ENCODE measurements at places on chromosomes 7 and 10.

- no peak for DNase-seq
These were observed 15.0 kb downstream of the HTRA1 start for GRCh38 chr10:122476333-122476695.

- no peak for DNase-seq
These were observed 251.0 kb upstream of the MTPN start for GRCh38 chr7:136228171-136228570.

DNA sequence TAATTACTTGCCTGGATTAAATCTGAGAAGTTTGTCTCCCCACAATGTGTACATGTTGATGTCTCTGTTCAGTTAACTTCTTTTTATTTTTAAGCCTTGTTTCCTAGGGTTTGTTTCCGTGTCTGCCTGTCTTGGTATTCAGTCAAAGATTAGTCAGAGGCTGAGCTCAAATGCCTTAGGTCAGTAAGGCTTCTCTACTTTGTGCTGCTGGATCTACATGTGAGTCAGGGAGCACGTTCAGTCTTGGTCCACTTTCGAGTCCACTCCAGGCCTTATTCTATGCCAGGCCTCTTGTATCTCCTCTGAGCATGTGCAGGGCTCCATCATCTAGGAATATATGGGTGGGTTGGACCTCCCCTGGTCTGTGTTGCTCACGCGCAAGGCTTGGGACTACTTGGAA lies 93.3 kb upstream of the FZD8 start:
- DNase-seq: no peak

- no peak for DNase-seq
These were observed 53.0 kb upstream of the SEMA3A start for GRCh38 chr7:84247591-84247990.

DNA sequence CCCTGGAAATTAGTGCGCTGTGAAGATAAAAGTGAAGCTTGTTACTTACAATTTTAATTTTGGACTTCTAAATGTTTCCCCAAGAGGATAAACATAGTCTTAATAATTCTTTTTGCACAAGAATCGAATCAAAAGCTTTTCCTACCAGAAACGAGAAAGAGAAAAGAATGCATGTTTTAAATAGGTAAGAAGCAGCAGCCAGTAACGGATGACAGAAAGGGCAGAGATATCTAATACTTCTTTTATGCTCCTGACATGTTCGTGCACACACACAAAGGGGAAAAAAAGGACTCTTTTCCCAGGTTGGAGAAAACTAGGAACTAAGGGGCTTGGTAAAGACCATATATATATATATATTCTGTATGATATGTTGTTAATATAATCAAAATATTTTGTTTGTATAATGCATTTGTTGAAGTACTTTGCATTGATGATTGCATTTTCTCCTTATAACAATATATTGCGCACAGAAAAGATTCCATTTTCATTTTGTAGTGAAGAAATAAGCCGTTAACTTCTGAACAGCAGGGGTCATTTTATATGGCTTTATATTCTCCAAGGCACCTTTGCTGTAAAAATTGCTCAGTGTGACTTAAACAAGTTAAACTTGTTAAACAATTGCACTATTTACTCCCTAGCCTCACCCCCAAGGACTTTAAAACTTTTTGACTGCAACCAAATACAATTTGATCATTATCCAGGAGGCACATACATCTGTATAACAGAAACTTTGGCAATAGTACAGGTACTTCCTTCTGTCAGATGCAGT lies 2.2 kb downstream of the PRKAR2B start:
- no peak for DNase-seq

DNA sequence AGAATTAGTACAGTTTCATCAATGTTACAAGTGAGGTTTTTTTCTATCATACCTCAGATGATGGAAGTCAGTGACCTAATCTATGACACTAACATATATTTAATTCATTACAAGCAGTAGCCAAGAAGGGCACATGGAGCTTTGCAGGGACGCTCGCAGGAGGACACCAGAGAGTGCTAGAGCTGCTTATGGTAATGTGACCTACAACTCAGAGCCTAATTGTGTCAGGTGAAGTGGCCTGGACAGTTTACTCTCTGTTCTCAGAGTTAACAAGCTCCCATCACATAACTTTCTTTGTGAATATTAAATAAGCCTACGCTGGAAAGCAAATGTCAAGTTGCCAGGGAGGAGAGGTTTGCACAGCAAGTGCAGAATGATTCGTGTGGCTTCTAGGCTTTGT lies 11.6 kb upstream of the CNNM2 start:
- no peak for DNase-seq

GRCh38 chr10:21808550-21808949 lies 195.0 kb downstream of the DNAJC1 start:
- no peak for DNase-seq

- no peak for DNase-seq
These were observed 15.6 kb upstream of the MKRN1 start for GRCh38 chr7:140494867-140495266.

GRCh38 chr10:102421757-102422512 lies 1.3 kb downstream of the FBXL15 start:
- DNase-seq: no peak

DNA sequence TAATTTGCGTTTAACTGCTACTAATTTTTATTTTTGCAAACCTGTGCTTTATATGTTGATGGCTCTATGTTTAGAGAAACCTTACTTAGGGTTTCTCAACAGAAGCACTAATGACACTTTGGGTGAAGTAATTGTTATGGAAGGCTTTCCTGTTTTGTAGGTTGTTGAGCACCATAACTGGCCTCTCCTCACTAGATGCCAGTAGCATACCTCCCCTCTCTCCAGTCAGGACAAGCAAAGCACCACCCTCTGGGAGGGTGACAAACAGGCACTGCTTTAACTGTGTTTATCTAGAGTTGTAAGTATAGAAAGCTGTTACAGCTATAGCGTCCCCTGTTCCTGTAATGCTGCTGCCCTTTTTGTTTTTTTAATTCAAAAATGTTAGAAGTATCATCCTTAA lies 60.9 kb downstream of the WAC start:
- no peak for DNase-seq

- no peak for DNase-seq
These were observed 122.6 kb downstream of the MICU1 start for GRCh38 chr10:72503241-72503640.

- no peak for DNase-seq
These were observed 536.0 kb upstream of the STEAP1 start for GRCh38 chr7:89618274-89618673.

- no peak for DNase-seq
These were observed 43.2 kb downstream of the HIBADH start for GRCh38 chr7:27619492-27619891.

- no peak for DNase-seq
These were observed 15.7 kb upstream of the TMEM248 start for GRCh38 chr7:66905278-66905677.

- no peak for DNase-seq
These were observed 821 bp downstream of the SLC35B4 start for GRCh38 chr7:134315679-134316538.

GRCh38 chr10:32111585-32111984 lies 55.4 kb upstream of the KIF5B start:
- no peak for DNase-seq

- DNase-seq: no peak
These were observed 79.8 kb downstream of the EPDR1 start for GRCh38 chr7:38000272-38000671.

DNA sequence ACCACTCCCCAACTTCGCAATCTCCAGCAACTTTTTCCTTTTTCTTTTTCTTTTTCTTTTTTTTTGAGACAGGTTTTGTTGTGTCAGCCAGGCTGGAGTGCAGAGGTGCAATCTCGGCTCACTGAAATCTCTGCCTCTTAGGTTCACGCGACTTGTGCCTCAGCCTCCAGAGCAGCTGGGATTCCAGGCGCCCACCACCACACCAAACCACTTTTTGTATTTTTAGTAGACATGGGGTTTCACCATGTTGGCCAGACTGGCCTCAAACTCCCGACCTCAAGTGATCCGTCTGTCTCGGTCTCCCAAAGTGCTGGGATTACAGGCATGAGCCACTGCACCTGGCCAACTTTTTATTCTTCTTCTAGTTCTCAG lies 55.0 kb downstream of the KIAA1549 start:
- DNase-seq: no peak

DNA sequence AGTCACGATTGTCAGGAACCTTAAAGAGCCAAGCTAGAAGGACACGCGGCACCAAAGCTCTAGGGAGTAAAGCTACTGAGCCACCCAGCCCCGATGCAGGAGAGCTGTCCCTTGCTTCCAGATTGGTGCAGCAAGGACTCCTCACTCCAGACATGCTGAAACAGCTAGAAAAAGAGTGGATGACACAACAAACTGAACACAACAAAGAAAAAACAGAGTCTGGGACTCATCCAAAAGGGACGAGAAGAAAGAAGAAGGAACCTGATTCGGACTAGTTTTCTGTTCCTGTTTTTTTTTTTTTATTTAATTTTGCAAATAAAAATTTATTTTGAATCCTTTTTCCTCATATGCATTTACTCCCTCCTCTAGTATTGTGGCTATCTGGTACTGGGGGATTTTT lies 11.4 kb upstream of the HKDC1 start:
- DNase-seq: no peak

- no peak for DNase-seq
These were observed 183.1 kb downstream of the GPAM start for GRCh38 chr10:112000466-112000865.

All from brain pericyte (primary cell).